ENCODE measurements at places on chromosomes 12 and 14.

- no peak for DNase-seq
These were observed 30.9 kb downstream of the SLC2A3 start for GRCh38 chr12:7905071-7905470.

GRCh38 chr12:1848745-1849144, 28.4 kb downstream of the LRTM2 start:
- no peak for DNase-seq

DNA sequence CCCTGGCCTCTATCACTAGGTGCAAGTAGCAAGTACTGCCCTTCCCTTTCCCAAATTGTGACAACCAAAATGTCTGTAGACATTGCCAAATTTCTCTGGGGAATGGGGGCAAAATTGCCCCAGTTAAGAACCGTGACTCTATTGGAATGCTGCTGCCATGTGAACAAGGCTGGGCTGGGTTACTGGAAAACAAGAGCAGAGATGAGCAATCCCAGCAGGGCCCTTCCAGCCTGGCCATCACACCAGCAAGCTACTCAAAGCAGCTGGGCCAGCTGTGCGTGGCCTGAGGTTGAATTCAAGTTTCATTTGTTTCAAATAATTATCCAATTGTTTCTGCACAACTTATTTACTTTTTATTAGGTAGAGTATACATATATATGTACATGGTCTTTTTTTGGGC, 103.4 kb upstream of the PKP2 start:
- no peak for DNase-seq

DNA sequence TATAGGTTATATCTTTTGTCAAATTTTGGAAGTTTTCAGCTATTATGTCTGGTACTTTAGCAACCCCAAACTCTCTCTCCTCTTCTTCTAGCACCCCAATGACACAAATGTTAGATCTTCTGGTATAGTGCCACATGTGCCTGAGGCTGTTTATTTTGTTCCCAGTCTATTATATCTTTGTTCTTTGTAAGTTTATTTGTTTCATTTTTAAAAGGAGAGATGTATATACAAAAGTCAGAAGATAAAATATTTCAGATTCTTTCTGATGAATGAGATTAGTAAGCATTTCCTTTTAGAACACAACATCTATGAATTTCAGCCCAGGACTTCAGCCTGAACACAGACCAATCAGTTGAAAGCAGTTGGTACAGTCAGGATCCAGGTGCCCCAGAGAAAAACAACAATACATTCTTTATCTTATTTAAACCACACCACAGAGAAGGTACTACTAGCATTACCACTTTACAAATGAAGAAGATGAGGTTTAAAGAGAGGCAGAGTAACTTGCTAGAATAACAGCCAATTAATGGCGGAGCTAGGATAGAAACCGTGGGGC, 114.1 kb upstream of the BTG1 start:
- DNase-seq: no peak

- no peak for DNase-seq
These were observed 22.1 kb downstream of the ACVR1B start for GRCh38 chr12:51973560-51973959.

GRCh38 chr14:22202313-22202712, 386.7 kb downstream of the DAD1 start:
- DNase-seq: no peak

DNA sequence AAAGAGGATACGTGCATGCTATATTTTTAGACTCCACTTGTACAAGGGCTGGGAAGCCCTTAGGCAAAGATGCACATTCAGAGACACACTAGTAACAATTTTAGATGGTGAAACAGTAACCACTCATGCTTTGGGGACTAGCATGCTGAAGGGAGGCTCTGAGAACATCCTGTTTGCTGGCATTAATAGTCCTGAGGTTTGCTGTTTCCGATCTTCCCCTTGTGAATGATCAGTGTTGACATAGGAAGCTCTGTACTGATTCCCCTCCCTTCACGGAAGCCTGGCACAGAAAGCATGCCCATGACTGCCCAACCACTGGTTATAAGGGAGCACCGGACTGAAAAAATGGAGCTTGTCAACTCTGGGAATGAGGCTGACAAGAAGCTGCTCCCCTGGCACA, 164.6 kb downstream of the GCH1 start:
- no peak for DNase-seq

- no peak for DNase-seq
These were observed 124.5 kb downstream of the ESRRB start for GRCh38 chr14:76500480-76500879.

- DNase-seq: no peak
These were observed 559 bp downstream of the SYNJ2BP start for GRCh38 chr14:70416338-70416724.

GRCh38 chr12:76260390-76260748, 87.8 kb downstream of the BBS10 start:
- no peak for DNase-seq

DNA sequence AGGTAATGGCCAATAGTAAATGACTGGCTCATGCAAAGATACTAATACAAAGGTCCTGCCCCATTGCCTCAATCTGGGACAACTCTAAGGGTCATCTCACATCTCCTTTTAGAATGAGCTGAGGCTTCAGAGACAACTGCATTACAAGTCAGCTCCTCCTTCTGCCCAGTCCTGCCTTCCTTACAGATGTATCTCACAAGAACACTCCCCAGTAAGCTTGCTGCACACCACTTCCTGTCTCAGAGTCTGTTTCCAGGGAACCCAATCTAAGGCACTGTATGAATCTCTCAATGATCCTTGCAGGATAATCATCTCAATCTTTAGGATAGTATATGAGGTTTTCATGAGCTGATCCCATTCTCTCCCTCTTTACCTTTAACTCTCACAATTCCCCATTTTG, 57.8 kb upstream of the ZDHHC17 start:
- DNase-seq: no peak

DNA sequence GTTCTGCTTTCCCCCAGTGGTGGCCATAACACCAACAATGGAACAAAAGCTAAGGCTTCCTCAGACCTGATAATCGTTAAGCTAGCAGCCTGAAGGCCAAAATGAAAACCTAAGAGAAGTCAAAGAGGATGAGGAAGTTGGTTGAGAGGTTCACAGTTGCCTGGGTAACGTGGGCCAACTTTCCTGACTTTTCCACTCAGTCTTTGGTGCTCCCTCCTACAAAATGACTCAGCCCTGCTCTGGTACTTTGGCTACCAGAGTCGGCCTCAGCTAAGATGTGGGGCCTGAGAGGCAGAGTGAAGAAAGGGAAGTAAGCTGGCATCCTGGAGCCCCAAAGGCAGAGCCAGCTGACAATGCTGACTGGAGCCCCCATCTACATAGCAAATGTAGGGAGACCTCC, 14.9 kb upstream of the FKBP11 start:
- DNase-seq: no peak

- no peak for DNase-seq
These were observed 33.8 kb downstream of the KCNK10 start for GRCh38 chr14:88289234-88289633.

GRCh38 chr12:128994856-128995255, 141.6 kb downstream of the GLT1D1 start:
- no peak for DNase-seq

- DNase-seq: no peak
These were observed 6.4 kb downstream of the SSH1 start for GRCh38 chr12:108850854-108851573.

Measured in stimulated activated CD8-positive, alpha-beta memory T cell treated with anti-CD3 and anti-CD28 coated beads, Interleukin-15, amount 100 ng/mL, for 4 hours (primary cell).